ENCODE measurements at places on chromosomes 7 and 10. TPM values are rescaled to one million over a fixed set of nuclear protein-coding genes. Genes with fewer than 3 reads are reported as not detected.

DNA sequence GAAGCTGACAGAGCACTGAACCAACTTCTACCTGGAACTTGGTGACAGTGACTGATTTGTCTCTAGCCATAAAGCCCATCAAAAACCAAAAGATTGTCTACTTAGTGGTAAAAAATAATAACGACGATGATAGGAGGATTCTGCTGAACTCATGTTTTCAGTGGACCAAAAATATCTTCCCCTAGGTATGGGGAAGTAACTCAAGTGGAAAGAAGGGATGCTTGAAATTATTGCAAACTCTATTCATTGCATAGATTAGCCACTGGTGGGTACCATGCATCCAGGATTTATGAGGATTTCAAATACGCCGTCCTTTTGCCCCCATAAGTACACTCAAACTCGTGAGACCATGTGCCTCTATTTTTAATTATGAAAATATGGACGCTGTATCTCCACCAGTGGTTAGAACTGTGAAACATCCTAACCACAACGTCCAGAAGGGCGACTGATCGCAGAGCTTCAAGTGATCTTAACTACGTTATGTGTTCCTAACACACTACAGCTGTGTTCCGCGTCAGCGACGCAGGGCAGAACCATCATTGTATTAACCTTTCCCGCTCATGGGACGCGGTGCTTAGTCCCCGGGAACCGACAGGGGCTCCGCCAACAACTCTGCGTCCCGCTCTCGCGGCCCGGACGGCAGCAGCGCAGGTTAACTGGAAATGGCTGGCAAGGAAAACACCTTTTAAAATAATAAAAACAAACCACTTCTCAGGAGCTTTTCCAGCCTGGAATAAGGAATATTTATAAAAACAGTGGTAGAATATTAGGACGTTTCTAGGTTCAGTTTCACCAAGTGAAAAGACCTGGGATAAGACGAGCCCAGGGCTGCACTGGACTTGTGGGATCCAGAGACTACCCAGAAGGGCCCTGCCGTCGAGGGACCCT is 776 bp downstream of the PEX1 start:
- peak; percentile 60 for DNase-seq

DNA sequence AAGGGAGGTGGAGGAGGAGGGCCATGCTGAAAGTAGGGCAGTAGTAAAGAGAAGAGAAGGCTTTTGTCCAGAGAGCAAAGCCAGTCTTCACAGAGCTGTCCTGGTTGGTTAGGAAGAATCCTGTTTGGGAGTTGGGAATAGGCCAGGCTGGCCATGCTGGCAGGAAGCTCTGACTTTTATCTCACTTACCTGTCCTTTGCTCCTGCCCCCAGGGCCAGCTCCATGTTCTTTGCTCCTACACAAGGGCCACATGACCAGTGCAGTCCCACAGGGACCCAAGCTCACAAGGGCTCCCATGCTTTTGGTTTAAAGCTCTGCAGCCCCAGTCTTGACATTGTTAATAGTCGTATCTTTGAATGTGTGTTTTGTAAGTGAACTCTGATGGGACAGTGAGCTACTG is 161.6 kb upstream of the KMT2E start:
- no peak for DNase-seq

DNA sequence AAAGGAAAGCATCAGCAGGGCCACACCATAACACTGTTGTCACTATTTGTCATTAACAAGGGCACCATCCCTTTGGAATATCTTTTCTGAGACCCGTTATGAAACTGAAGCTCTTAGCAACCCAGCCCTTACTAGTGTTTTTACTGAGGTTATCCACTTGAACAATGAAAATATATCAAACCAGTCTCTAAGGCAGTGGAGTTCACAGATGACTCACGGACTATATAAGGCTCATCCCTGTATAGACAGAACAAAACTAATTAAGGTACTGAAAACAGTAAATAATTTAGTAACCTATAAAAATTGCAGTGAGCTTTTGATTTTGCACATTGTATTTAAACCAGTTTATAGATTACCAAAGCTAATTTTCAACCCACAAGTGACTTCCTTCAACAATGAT is 196.0 kb downstream of the ELAPOR2 start:
- DNase-seq, result no peak

- no peak for DNase-seq
These were observed 595 bp upstream of the SUMF2 start for GRCh38 chr7:56063500-56063881.

GRCh38 chr7:64131696-64132095 is 75.3 kb upstream of the ZNF735 start:
- DNase-seq, result no peak

- DNase-seq, result no peak
These were observed 66.6 kb downstream of the PCLO start for GRCh38 chr7:83096065-83096580.

The TMEM176A gene
- not detected for total RNA-seq

- no peak for DNase-seq
These were observed 177.9 kb downstream of the TAX1BP1 start for GRCh38 chr7:27917774-27918314.

DNA sequence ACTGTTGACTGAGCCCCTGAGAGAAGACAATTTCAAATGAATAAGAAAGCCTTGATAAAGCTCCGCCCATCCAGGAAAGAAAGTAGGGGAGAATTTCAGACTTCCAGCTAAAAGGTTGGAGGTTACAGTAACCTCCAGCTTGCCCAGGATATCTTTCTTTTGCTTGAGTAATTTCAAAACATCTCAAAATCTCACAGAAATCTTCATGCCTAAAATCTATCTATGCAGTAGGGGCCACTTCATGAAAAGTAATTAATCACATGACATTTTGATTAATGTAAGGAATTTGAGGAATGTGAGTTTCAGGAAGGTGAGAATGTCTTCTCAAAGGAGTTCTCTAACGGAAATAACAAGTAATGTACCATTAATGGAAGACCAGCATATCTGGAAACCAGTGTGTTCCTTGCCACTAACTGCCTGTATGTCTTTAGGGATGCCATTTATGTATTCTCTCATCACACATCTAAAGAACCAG is 24.2 kb downstream of the TRIL start:
- DNase-seq, result no peak

The NXPH1 gene
- not detected for total RNA-seq

GRCh38 chr10:63781226-63781625 is 260.0 kb downstream of the REEP3 start:
- DNase-seq, result no peak

DNA sequence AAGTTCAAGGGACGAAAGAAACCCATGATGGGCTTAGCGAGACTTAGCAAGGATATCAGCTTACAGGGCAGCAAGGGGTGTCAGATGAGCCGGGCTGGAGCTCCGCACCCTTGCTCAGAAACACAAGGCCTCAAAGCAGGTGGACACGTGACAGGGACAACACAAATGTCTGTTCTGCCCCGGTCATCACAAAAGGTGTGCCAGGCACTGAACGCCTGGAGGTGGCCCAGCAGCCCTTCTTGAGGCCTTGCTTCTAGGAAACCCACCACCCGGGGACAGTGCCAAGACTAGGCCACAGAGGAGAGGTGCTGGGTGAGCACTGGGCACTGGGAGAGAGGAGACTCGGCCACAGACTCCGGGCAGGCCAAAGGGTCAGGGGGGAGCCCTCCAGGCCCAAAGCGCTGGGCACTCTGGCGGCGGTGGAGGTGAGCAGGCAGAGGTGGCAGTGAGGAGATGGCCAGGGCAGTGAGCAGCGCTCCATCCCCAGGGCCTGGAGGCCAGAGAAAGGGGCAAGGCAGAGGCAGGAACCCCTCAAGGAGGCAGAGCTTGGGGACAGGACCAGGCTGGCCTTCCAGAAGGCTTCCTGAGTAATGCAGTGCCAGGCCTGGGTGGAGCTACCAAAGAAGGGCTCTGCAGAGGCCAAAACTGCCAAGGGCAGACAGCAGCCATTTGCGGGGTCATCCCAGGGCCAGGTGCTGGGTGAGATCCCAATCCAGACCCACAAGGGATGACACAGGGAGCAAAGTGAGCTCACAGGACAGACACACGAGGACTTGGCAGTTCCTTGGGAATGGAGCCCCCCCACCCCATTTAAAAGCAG is 22.7 kb downstream of the EBF3 start:
- DNase-seq, result no peak

GRCh38 chr7:78279032-78279431 is 480.5 kb downstream of the PHTF2 start:
- no peak for DNase-seq
